Activated CD8-positive, alpha-beta memory T cell treated with anti-CD3 and anti-CD28 coated beads, Interleukin-2, amount 10 ng/mL, durations not matched to agents 7 days and 5 days (primary cell): ENCODE measurements at places on chromosomes 6 and 20. TPM values are rescaled to one million over a fixed set of nuclear protein-coding genes. Genes with fewer than 3 reads are reported as not detected.

Gene UNC93A
- total RNA-seq, result not detected

Gene HTR1E
- total RNA-seq, result not detected

Gene TAP2
- 258 TPM for total RNA-seq

Gene CYP21A2
- total RNA-seq, result 0.15 TPM

Gene TGM3
- total RNA-seq, result not detected

Gene SMPDL3A
- total RNA-seq, result 0.52 TPM

Gene MUCL3
- not detected for total RNA-seq

- peaks cover 58% of the 10 kb centered on the region for H3K36me3 ChIP-seq
- H3K27ac ChIP-seq, result no peak overlapping the region
- DNase-seq, result no peak
- no peaks in the 10 kb centered on the region for H3K27me3 ChIP-seq
- H3K4me1 ChIP-seq, result peaks cover 3% of the 10 kb centered on the region
- H3K4me3 ChIP-seq, result no peak overlapping the region
These were observed 19.7 kb downstream of the STX11 start for GRCh38 chr6:144170044-144170443.

- no peak overlapping the region for H3K4me3 ChIP-seq
- H3K36me3 ChIP-seq, result no peaks in the 10 kb centered on the region
- H3K4me1 ChIP-seq, result no peaks in the 10 kb centered on the region
- DNase-seq, result no peak
These were observed 349.3 kb downstream of the SOX4 start for GRCh38 chr6:21942897-21943296.

- H3K4me1 ChIP-seq, result no peaks in the 10 kb centered on the region
- no peaks in the 10 kb centered on the region for H3K36me3 ChIP-seq
- DNase-seq, result no peak
These were observed 400.2 kb downstream of the GJA1 start for GRCh38 chr6:121835662-121836061.

- H3K4me1 ChIP-seq, result peaks cover 7% of the 10 kb centered on the region
- DNase-seq, result no peak
- H3K36me3 ChIP-seq, result no peaks in the 10 kb centered on the region
- H3K27ac ChIP-seq, result no peak overlapping the region
- H3K4me3 ChIP-seq, result no peak overlapping the region
- no peaks in the 10 kb centered on the region for H3K27me3 ChIP-seq
These were observed 24.8 kb downstream of the EPB41L1 start for GRCh38 chr20:36179170-36179945.

GRCh38 chr6:34514112-34514511, 42.0 kb downstream of the SPDEF start:
- no peak for DNase-seq
- peaks cover 6% of the 10 kb centered on the region for H3K27me3 ChIP-seq
- no peaks in the 10 kb centered on the region for H3K4me1 ChIP-seq
- H3K4me3 ChIP-seq, result no peak overlapping the region
- peaks cover 3% of the 10 kb centered on the region for H3K36me3 ChIP-seq

GRCh38 chr6:107156617-107157016, 41.3 kb upstream of the BEND3 start:
- H3K4me3 ChIP-seq, result no peak overlapping the region
- H3K36me3 ChIP-seq, result no peaks in the 10 kb centered on the region
- no peaks in the 10 kb centered on the region for H3K27me3 ChIP-seq
- H3K4me1 ChIP-seq, result no peaks in the 10 kb centered on the region

DNA sequence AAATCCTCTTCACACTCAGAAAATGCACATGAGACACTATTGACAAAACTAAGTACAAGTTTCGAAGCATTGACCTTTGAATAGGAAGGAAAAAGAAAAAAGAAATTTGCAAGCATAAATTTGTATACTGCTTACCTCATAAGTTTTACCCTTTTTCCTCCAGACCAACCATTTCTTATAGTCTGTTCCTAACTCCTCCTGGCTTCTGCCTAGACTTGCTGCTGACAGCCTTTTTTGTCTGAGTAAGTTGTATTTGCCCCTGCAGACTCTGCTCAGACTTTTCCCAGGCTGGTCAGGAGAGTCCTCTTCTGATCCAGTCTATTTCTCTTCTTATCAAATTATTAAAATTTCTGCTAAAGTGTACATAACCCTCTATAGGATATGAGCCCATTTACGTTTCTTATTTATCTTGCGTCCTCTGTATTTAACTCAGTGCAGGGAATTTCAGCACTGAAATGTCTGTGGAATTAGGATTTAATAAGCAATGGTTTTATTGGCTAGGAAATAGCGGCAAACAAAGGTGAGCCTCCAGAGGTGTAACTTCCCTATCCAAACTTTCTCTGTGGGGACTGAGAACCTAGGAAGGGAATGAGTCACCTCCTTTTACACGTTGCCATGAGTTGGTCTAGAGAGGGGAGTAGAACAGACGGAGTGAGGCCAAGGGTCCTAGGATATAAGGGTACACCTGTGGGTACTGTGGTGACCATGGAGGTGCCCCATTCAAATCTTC, 207.1 kb upstream of the MARCKS start:
- no peaks in the 10 kb centered on the region for H3K36me3 ChIP-seq
- no peak overlapping the region for H3K4me3 ChIP-seq
- H3K27ac ChIP-seq, result no peak overlapping the region
- no peak for DNase-seq
- no peaks in the 10 kb centered on the region for H3K4me1 ChIP-seq

- peaks cover 52% of the 10 kb centered on the region for H3K4me1 ChIP-seq
- H3K27ac ChIP-seq, result no peak overlapping the region
- H3K36me3 ChIP-seq, result peaks cover 47% of the 10 kb centered on the region
These were observed 10.8 kb downstream of the HBS1L start for GRCh38 chr6:135043846-135044245.

- H3K4me1 ChIP-seq, result no peaks in the 10 kb centered on the region
- H3K36me3 ChIP-seq, result peaks cover 4% of the 10 kb centered on the region
- H3K27me3 ChIP-seq, result no peaks in the 10 kb centered on the region
- no peak overlapping the region for H3K4me3 ChIP-seq
- no peak for DNase-seq
These were observed 68.6 kb downstream of the ZDHHC14 start for GRCh38 chr6:157449610-157450009.

DNA sequence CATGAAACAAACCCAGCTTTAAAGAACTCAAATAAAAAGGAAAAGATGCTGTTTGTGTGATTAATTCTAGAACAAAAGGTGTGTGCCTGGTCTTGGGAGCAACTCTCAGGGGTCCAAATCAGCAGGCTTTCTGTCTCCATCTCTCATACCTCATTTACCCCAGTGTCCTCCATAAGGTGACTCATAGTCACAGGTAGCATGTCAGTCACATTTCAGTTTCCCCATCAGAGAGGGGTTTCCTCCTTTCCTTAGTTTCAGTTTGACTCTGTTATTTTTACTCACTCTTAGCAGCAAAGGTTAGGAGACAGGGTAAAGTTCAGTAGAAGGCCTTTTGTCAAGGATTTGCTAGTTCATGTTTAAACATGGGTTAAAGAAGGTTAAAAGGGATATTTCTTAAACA, 46.2 kb downstream of the OGFRL1 start:
- DNase-seq, result no peak
- no peaks in the 10 kb centered on the region for H3K27me3 ChIP-seq
- no peaks in the 10 kb centered on the region for H3K36me3 ChIP-seq
- peaks cover 3% of the 10 kb centered on the region for H3K4me1 ChIP-seq
- no peak overlapping the region for H3K4me3 ChIP-seq

GRCh38 chr6:117359581-117359980, 66.2 kb downstream of the ROS1 start:
- no peaks in the 10 kb centered on the region for H3K4me1 ChIP-seq
- no peak for DNase-seq
- no peaks in the 10 kb centered on the region for H3K27me3 ChIP-seq
- no peak overlapping the region for H3K27ac ChIP-seq
- no peak overlapping the region for H3K4me3 ChIP-seq
- H3K36me3 ChIP-seq, result no peaks in the 10 kb centered on the region
